Gastroesophageal sphincter (tissue), 4 donors: ENCODE measurements at places on chromosomes 12 and 14. TPM values are rescaled to one million over a fixed set of nuclear protein-coding genes. Genes with fewer than 3 reads are reported as not detected.

TSPAN19 gene
- not detected for total RNA-seq

DTX1 gene
- total RNA-seq, result 2.3 TPM

RNASE4 gene
- total RNA-seq, result 65.2 TPM

PYGL gene
- total RNA-seq, result 23.8 TPM

SIX6 gene
- total RNA-seq, result not detected

SMIM10L1 gene
- total RNA-seq, result 16.4 TPM

TAS2R43 gene
- 0.32 TPM for total RNA-seq

LMO3 gene
- 174 TPM for total RNA-seq

SLC7A8 gene
- total RNA-seq, result 21.6 TPM

SMCO3 gene
- 0.57 TPM for total RNA-seq

ITGA7 gene
- 206 TPM for total RNA-seq

SELPLG gene
- 3.6 TPM for total RNA-seq
